Activated CD4-positive, alpha-beta T cell treated with anti-CD3 and anti-CD28 coated beads, Interleukin-10, Interleukin-2, amounts not matched to agents 100 ng/mL and 50 ng/mL, durations not matched to agents 16 hours and 8 hours (primary cell): ENCODE measurements at places on chromosomes 16 and 17.

DNA sequence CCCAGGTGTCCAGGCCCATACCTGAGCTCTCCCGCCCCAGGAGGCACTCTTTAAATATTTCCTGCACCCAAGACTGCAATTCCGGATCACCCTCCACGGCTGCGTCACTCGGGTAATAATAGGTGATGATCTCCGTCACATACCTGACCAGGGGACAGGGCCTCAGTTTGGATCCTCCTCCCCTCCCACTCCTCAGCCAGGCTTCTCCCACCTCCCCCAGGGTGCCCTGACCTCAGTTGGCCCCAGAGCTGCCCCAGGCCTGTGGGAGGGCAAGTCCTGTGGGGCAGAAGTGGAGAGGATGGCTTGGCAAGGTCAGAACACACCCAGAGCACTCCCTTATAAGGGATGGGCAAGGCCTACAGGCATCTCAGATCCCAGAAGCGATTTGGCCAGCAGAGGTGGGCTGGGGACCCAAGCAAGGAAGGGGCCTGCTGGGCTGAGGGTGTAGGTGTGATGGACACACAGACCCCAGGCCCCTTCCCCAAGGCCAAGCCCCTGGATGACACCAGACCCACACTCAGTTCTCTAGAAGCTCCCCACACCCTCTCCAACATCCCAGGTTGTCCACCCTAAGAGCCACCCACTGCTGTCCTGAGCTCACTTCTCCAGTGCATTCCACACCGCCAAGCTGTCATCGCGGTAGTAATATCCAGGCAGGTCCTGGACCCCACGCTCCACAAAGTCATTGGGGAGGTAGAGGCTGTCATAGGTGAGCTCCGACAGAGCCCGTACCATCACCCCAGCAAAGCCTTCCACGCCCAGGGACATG is 11.8 kb downstream of the ALOX12B start:
- DNase-seq = no peak

GRCh38 chr17:51764387-51764971 is 394.0 kb downstream of the CA10 start:
- peak; percentile 73 for DNase-seq

DNA sequence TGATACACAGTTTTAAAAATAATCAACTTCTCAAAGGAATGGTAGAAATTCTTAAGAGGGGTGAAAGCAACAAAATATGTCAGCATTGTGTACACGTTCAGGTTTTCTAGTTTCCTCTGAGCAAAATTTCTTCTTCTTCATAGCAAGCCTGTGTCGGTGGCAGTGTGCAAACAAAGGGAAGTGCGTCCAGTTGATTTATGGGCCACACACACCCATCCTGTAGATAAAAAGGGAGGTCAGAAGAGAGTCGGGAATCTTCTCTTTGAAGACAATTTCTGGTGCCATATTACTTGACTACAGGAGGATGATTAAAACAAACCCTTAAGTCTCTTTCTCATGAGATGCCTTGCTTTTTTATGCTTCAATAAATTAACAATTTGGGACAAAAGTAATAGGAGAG is 484.1 kb upstream of the SALL1 start:
- no peak for DNase-seq

- peak; percentile 64 for DNase-seq
These were observed 69.9 kb downstream of the ABR start for GRCh38 chr17:1109606-1110540.

DNA sequence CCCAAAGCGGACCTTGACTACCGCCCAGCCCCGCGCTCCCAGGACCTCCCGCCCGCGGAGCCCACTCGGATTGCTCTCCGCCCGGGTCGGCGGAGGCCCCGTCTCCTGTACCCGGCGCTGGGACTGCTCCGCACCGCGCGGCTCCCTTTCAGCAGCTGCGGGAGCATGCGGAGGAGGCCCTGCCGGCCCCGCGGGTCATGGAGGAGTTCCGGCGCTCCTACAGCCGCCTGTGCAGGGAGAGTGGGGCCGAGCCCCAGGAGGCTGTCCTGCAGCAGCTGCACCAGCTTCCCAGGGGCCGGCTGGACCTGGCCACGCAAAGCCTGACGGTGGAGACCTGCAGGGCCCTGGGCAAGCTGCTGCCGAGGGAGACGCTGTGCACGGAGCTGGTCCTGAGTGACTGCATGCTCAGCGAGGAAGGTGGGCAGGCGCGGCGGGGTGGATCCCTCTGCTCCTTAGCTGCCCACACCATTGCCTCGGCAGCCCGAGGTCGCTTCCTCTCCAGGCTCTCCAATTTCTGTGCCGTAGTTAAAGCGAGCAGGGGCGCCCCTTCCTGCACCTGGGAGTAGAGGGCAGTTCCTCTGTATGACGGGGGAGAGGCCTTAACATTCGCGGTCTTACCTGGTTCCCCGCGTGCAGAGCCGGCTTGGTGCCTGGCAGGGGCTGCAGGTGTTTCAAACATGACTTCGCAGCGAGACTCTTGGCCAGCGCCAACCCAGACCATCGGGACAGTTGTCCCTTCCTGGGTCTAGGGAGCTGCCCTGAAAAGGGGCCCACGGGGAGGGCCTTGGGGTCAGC is 539 bp downstream of the LRRC45 start:
- DNase-seq = peak; percentile 26

GRCh38 chr17:15457723-15458094 is 9.7 kb downstream of the CDRT4 start:
- DNase-seq = no peak

DNA sequence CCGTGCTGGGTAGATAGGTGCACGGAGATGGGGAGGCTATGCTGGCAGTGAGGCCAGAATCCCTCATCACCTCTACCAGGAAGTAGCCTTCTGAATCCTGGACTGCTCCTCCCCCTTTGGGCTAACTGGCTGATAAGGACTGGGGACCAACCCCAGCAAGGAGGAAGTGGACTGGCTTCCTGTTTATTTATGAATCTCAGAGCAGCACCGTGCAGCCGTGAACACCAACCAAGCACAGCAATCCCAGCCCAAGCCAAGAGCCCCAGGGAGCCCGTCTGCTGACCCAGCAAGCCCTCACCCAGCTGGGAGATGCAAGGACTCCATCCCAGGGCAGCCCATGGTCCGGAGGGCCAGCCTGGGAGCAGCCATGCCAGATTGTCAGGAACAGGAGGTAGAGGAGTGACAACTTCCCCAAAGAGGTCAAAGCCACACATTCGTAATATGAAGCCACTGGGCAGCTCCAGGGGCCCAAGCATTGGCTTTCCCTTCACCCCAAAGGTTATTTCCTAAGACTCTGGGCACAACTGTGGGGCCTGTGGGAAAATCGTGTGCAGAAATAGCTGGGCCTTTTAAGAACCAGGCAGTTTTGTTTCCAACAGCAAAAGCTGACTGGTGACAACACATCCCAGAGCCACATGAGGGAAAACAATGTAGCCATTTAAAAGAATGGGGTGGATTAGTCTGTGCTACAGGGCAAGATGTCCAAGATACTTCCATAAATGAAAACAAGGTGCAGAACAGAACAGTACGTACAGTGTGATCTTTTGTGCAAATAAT is 23.9 kb downstream of the PHB1 start:
- peak; percentile 30 for DNase-seq

DNA sequence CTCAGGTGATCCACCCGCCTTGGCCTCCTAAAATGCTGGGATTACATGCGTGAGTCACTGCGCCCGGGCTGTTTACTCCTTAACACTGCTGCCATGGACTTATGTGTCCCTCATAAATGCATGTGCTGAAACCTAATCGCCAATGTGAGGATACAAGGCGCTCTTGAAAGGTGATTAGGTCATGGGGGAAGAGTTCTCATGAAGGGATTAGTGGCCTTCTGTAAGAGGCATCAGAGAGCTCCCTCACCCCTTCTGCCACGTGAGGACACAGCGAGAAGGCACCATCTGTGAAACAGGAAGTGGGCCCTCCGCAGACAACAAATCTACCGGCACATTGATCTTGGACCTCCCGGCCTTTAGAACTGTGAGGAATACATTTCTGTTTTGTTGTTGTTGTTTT is 19.1 kb downstream of the ITPRIPL2 start:
- DNase-seq = no peak

DNA sequence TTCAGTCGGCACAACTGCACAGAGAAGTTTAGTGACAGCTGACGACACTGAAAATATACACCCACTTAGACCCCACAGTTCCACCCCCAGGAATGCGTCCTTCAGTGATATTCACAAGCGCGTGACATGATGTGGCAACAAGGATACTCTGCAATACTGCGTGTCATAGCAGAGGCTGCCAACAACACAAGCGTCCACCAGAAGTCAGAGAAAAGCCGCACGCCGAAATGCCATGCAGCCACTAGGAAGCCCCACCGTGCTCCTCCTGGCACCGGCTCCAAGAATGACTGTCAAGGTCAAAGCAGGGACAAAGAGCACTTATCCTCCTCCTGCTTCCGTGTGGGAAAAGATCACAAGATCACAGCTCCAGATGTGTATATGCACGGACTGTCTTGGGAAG is 3.5 kb downstream of the ATP2A3 start:
- no peak for DNase-seq

GRCh38 chr17:79035686-79036085 is 11.7 kb downstream of the C1QTNF1 start:
- no peak for DNase-seq

- DNase-seq = peak; percentile 20
These were observed 1.5 kb downstream of the CDK12 start for GRCh38 chr17:39462631-39463375.

GRCh38 chr17:48752399-48753288 is 24.1 kb upstream of the HOXB13 start:
- DNase-seq = no peak
